ENCODE measurements at places on chromosomes 4 and X. TPM values are rescaled to one million over a fixed set of nuclear protein-coding genes. Genes with fewer than 3 reads are reported as not detected.

Gene SSX1
- total RNA-seq, result not detected

Gene VCX3B
- total RNA-seq, result not detected

Gene RTL3
- total RNA-seq, result 2.7 TPM

Gene HSPA4L
- 5.7 TPM for total RNA-seq

Gene SLC16A2
- 11.9 TPM for total RNA-seq

Gene RRH
- total RNA-seq, result not detected

DNA sequence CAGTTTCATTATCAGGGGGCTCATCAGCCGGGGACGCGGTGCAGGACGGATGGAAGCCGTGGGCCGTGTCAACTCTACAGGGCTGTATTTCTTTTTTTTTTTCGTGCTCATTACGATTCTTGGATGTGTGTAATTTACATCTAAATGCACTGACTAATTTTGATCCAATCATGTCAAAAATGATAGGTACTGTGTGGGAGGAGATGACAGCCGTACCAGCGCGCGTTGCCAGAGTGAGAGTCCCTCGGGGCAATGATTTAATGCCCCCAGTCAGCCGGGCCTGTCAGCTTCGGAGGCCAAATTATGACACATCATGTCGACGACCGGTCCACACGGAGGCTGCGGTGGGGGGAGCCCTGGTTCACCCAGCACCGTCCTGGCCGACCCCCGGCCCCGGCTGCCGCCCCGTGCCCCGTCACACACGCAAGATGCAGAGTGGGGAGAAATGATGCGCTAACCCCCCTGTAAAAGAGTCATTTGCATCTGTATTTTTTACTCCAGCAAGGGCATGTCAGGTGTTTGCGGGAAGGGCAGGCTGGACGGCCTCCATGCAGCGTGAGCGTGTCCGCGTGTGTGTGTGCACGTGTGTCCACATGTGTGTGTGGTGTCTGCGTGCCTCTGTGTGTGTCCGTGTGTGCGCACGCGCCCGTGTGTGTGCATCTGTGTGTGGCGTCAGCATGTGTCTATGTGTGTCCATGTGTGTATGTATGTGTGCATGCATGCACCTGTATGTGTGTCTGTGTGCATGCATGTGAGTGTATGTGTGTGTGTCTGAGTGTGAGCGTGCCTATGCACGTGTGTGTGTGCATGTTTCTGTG lies 74.3 kb upstream of the PPP2R3B start:
- no peak for DNase-seq

- no peak for DNase-seq
Measured at GRCh38 chrX:11113731-11114130, 2.6 kb downstream of the HCCS start.

- DNase-seq, result no peak
Measured at GRCh38 chr4:6747294-6748051, 31.5 kb downstream of the BLOC1S4 start.

GRCh38 chr4:77264826-77265225 lies 107.8 kb downstream of the CCNG2 start:
- DNase-seq, result no peak

GRCh38 chr4:38623260-38623659 lies 40.7 kb upstream of the KLF3 start:
- DNase-seq, result no peak

- DNase-seq, result no peak
Measured at GRCh38 chrX:83771664-83772063, 89.3 kb upstream of the CYLC1 start.
